Panc1 (cell line): ENCODE measurements at places on chromosomes 7 and 10. TPM values are rescaled to one million over a fixed set of nuclear protein-coding genes. Genes with fewer than 3 reads are reported as not detected.

SOSTDC1 gene
- total RNA-seq: not detected

DNA sequence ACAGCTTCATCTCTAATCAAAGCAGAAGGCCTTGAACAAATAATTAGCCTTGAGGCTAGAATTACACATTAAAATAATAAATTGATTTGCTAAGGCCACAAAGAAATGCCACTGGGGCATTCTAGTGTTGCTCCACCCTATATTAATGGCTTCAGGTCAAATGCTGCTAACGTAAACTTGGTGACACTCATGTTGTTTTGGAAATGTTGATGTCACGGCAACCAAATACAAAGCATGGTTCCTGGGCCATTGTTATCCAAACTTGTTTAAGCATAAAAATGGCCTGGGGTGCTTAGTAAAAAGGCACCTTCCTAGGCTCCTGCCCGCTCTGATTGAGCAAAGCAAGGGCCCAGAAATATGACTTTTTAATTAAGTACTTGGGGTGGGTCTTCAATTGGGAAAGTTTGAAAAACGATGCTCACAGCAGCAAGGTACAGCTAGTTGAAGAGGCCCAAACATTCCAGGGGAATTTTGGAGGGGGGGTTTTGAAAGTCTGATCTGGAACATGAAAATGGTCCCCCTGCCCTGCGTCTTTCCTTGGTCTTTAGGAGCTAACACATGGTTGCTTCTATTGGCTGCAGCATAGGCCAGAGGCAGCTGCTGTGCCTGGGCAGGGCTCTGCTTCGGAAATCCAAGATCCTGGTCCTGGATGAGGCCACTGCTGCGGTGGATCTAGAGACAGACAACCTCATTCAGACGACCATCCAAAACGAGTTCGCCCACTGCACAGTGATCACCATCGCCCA, 67.8 kb downstream of the ABCC2 start:
- no peak overlapping the region for H3K4me3 ChIP-seq
- no peak overlapping the region for H3K27ac ChIP-seq
- H3K36me3 ChIP-seq: no peaks in the 10 kb centered on the region
- no peaks in the 10 kb centered on the region for H3K27me3 ChIP-seq
- DNase-seq: no peak
- peaks cover 19% of the 10 kb centered on the region for H3K4me1 ChIP-seq

- no peak for DNase-seq
- H3K27me3 ChIP-seq: no peaks in the 10 kb centered on the region
- H3K4me1 ChIP-seq: peaks cover 8% of the 10 kb centered on the region; the same call in 1 of the 2 replicates
Measured at GRCh38 chr10:133110133-133110532, 22.4 kb downstream of the ADGRA1 start.

CREB3L2 gene
- total RNA-seq: 22.7 TPM

GRCh38 chr7:27661811-27662489, 733 bp downstream of the HIBADH start:
- peak overlapping the region; percentile 77 for H3K4me3 ChIP-seq
- H3K4me1 ChIP-seq: peaks cover 4% of the 10 kb centered on the region; the same call in 1 of the 2 replicates
- H3K36me3 ChIP-seq: no peaks in the 10 kb centered on the region; the same call in 1 of the 2 replicates
- no peaks in the 10 kb centered on the region for H3K27me3 ChIP-seq
- peak overlapping the region; percentile 91 for H3K27ac ChIP-seq

- H3K27me3 ChIP-seq: no peaks in the 10 kb centered on the region
- H3K27ac ChIP-seq: peak overlapping the region; percentile 71; the same call in 1 of the 2 replicates
Measured at GRCh38 chr7:30285067-30285535, 704 bp downstream of the ZNRF2 start.

DPP6 gene
- not detected for total RNA-seq

DNA sequence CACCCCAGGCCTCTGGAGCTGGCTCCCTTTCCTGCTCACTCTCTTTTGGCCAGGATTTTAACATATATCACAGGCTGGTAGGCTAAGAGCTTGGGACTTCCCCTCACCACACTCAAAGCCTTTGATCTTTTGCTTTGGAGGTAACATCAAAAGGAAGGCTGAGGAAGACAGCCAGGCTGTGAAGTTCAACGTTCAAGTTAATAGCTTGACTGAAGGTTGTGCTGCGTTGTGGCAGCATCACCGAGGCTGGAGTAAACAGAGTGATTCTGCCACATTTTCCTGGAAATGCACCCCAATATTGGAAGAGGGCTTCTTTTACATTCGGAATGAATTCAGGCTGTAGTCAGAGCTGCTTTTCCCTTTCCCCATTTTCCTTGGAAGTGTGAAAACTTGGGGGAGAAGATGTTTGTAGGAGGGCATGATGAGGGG, 57.3 kb downstream of the TCF7L2 start:
- peaks cover 40% of the 10 kb centered on the region for H3K4me1 ChIP-seq
- no peak overlapping the region; the same call in 1 of the 2 replicates for H3K27ac ChIP-seq
- no peak for DNase-seq
- H3K27me3 ChIP-seq: no peaks in the 10 kb centered on the region
- no peaks in the 10 kb centered on the region for H3K36me3 ChIP-seq

AASS gene
- total RNA-seq: 0.31 TPM

DNA sequence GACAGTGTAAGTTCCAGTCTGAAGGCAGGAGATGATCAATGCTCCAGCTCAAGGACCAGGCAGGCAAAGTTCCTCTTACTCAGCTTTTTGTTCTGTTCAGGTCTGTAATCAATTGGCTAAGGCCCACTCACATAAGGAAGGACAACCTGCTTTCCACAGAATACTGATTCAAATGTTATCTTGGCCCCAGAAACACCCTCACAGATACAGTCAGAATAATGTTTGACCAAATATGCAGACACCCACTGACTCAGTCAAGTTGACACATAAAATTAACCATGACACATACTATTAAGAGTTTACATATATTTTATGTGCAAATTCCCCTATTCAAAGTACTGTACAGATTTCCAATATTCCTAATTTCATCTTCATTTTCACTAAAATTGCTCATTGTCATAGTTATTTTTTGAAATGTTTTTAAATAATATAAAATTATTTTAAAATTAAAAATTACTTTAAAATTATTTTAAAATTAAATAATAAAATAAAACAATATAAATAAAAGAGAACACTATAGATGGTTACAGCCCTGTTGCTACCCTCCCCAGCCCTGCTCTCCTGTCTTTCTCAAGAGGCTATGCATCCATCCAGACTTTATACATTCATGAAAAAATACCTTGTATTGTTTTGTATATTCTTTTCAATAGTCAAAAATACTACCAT, 59.4 kb downstream of the RAB11FIP2 start:
- no peaks in the 10 kb centered on the region for H3K36me3 ChIP-seq
- no peak overlapping the region for H3K4me3 ChIP-seq
- H3K27ac ChIP-seq: no peak overlapping the region
- no peak for DNase-seq

NPFFR1 gene
- total RNA-seq: 0.05 TPM

DNA sequence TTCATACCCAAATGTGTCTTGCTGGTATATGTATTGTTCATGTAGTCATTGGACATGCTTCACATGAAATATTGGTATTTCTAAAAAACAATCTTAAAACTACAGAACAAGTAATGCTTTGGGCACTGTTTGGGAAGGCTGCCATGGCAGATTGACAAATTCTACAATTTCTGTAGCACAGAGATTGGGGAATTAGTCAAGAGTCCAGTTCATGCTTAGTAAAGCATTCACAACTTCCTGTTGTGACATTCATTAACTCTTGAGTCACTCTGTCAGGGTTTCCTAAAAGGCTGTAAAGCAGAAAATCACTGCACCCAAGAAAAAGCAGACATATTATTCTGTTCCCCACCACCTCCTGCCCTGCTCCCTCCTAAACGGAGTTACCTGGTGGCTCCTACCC, 398.9 kb downstream of the PHTF2 start:
- H3K4me1 ChIP-seq: no peaks in the 10 kb centered on the region
- H3K27ac ChIP-seq: no peak overlapping the region
- no peak for DNase-seq
- H3K27me3 ChIP-seq: peaks cover 2% of the 10 kb centered on the region; the same call in 1 of the 2 replicates

DNA sequence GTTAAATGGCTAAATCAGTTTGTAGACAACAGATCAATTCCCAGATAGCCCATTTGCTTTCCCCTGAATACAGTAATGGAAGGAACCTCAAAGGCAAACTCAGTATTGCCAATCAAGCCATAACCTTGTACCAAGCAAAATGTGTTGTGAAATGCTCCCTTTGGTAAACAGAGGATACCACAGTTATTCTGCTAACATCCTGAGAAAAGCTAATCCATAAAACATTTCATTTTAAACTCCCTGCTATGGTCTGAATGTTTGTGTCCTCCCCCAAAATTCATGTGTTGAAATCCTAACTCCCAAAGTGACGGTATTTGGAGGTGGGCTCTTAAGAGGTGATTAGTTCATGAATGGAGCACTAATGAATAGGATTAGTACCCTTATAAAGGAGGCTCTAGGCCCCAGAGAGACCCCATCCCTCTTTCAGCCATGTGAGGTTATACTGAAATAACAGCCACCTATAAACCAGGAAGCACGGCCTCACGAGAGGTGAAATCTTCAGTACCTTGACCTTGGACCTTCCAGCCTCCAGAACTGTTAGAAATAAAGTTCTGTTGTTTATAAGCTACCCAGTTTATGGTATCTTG, 89.3 kb upstream of the RNF148 start:
- DNase-seq: no peak

DNA sequence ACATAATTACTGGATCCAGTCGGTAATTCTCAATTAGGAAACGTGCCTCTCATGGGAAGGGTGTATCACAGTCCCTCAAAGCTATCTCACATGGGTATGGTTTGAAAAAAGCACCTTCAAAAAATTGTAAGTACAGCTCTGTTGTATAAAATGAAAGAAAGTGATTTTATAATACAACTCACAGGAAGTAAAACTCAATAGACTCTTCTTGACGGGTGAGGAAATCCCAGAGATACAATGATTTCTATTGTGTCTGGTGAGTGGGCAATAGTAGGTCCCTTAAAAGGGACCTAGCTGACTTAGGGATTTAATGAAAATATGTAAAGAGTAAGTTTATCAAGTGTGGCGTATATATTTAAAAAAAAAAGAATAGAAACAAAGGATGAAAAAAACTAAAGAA, 27.0 kb downstream of the TASOR2 start:
- H3K27ac ChIP-seq: no peak overlapping the region
- no peaks in the 10 kb centered on the region; the same call in 1 of the 2 replicates for H3K36me3 ChIP-seq
- no peak for DNase-seq
- no peak overlapping the region for H3K4me3 ChIP-seq
- no peaks in the 10 kb centered on the region for H3K4me1 ChIP-seq
- no peaks in the 10 kb centered on the region for H3K27me3 ChIP-seq

GRCh38 chr7:12581897-12582296, 11.4 kb downstream of the SCIN start:
- H3K27ac ChIP-seq: no peak overlapping the region
- no peaks in the 10 kb centered on the region; the same call in 1 of the 2 replicates for H3K27me3 ChIP-seq
- no peaks in the 10 kb centered on the region for H3K4me1 ChIP-seq
- H3K4me3 ChIP-seq: no peak overlapping the region
- no peak for DNase-seq

GRCh38 chr10:6102128-6102527, 13.3 kb downstream of the RBM17 start:
- no peaks in the 10 kb centered on the region for H3K4me1 ChIP-seq
- H3K4me3 ChIP-seq: no peak overlapping the region
- H3K27ac ChIP-seq: no peak overlapping the region
- DNase-seq: no peak

RPEL1 gene
- 0.10 TPM for total RNA-seq

DNA sequence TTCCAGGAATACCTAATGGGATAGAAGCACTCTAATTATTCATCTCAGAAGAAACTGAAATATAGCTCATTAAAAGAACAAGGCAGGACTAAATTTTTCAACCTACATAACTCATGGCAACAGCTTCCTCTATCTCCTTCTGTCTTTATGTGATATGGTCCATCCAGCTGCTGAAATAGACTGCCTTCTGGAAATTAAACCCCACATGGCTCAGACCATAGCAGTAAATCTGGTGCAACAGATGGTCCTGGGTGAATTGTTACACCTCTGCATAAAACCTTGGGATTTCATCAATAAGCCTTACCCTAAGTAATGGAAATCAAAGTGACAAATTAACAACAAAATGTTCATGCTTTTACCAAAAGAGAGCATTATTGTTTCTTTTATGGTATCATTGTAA, 205.6 kb upstream of the CSTF2T start:
- H3K27me3 ChIP-seq: no peaks in the 10 kb centered on the region
- no peak overlapping the region for H3K4me3 ChIP-seq
- no peak overlapping the region for H3K27ac ChIP-seq
- no peaks in the 10 kb centered on the region for H3K36me3 ChIP-seq
- no peaks in the 10 kb centered on the region for H3K4me1 ChIP-seq
- no peak for DNase-seq

ESYT2 gene
- total RNA-seq: 92.7 TPM

PPP1R3C gene
- 1.2 TPM for total RNA-seq

C10orf143 gene
- total RNA-seq: 1.0 TPM

FAM25A gene
- not detected for total RNA-seq

DNA sequence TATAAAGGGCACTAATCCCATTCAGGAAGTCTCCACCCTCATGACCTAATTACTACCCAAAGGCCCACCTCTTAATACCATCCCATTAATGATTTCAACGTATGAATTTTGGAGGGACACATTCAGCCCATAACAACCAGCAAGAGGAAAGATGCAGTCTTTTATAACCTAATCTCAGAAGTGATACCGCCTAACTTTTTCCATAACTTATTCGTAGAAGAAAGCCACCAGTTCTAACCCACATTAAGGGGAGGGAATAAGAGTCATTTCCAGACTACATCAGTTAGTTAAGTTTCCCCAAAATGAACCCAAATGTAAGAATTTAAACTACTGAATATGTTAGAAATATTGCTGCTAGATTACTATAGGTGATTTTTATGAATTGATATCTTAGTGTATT, 32.1 kb upstream of the LHFPL3 start:
- no peaks in the 10 kb centered on the region; the same call in 1 of the 2 replicates for H3K4me1 ChIP-seq
- DNase-seq: no peak
- H3K36me3 ChIP-seq: no peaks in the 10 kb centered on the region
- no peaks in the 10 kb centered on the region for H3K27me3 ChIP-seq

PLXNA4 gene
- 0.10 TPM for total RNA-seq

STEAP1B gene
- 3.3 TPM for total RNA-seq

GRCh38 chr10:12041766-12042408, 722 bp downstream of the UPF2 start:
- peaks cover 10% of the 10 kb centered on the region for H3K36me3 ChIP-seq
- H3K4me3 ChIP-seq: peak overlapping the region; percentile 91
- no peaks in the 10 kb centered on the region for H3K27me3 ChIP-seq
- DNase-seq: no peak

- no peaks in the 10 kb centered on the region for H3K36me3 ChIP-seq
- H3K4me1 ChIP-seq: peaks cover 9% of the 10 kb centered on the region
- no peaks in the 10 kb centered on the region for H3K27me3 ChIP-seq
- DNase-seq: no peak
- no peak overlapping the region for H3K4me3 ChIP-seq
Measured at GRCh38 chr10:77325233-77325537, 312.4 kb downstream of the KCNMA1 start.

VGF gene
- total RNA-seq: 4.4 TPM

GRCh38 chr7:81623251-81623855, 146.5 kb downstream of the HGF start:
- no peaks in the 10 kb centered on the region for H3K36me3 ChIP-seq
- no peaks in the 10 kb centered on the region for H3K27me3 ChIP-seq
- DNase-seq: no peak
- no peak overlapping the region for H3K27ac ChIP-seq
